ENCODE measurements at places on chromosomes 3 and 15.

DNA sequence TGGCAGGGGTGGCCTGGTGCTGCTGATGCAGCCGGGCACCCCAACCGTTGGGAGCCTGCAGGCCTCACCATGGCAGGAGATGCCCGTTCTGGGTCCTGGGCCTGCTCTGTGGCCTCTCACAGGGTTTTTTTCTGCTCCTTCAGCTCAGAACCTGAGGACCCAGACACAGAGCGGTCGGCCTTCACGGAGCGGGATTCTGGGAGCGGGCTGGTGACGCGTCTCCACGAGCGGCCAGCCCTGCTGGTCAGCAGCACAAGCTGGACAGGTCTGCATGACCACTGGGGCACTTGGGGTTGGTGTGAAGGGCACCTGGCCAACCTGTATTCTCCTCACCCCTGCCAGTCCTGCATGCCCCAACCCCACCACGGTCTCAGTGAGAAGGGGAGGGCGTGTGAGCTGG lies 10.3 kb downstream of the ALG1L2 start:
- DNase-seq: no peak

GRCh38 chr3:148697306-148698189 lies at the start of gene AGTR1:
AGTR1 (plus strand) TSS chr3:148697903; CDS start chr3:148741036, 43,133 bp downstream.
- peak; percentile 76 for DNase-seq

DNA sequence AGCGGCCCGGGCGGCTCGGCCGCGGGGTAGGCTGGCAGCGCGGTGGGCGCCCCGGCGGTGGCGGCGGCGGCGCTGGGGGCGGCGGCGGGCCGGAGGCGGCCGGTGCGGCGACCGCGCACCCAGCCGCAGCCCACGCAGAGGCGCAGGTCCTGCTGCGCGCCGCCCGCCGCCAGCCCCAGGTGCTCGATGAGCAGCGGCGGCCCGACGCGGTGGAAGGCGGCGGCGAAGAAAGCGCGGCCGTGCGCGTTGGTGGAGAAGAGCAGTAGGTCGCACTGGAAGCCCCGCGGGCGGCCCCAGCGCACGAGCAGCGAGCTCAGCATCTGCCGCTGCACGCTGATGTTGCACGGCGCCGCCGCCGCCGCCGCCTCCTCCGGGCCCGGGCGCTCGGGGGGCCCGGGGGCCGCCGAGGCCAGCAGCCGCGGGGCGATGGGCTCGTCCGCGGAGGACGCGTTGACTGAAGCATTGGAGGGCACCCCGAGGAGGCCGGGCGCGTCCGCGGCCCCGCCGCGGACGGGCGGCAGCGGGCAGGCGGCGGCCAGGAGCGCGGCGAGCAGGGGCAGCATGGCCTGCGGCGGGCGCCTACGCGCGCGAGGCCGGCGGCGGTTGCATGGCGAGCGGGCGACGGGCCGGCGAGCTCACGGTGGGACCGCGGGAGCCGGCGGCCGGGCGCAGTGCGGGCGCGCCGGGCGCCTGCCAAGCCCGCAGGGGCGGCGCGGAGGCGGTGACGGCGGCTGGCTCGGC lies 452 bp downstream of the TMEM158 start:
- no peak for DNase-seq

GRCh38 chr3:175432376-175433025 lies 573.4 kb downstream of the NAALADL2 start:
- no peak for DNase-seq

GRCh38 chr3:116716490-116716889 lies 6.9 kb downstream of the TUSC7 start:
- DNase-seq: no peak

GRCh38 chr3:61563313-61564271 lies 2.2 kb downstream of the PTPRG start:
- DNase-seq: peak; percentile 79

DNA sequence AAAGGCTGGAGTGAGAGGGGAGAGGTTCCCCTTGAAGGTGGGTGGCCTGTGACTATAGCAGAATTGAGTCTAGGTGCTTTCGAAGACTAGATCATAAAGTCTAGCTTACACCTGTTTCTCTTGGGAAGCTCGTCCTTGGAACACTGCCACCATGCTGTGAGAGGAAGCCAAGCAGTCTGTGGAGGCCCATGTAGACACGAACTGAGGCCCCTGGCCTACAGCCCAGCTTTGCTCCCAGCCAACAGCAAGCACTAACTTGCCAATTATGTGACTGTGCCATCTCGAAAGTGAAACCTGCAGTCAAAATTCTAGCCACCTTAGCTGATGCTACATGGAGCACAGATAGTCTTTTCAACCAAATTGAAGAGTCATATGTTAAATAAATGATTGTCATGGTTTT lies 190.5 kb upstream of the NECTIN3 start:
- no peak for DNase-seq

DNA sequence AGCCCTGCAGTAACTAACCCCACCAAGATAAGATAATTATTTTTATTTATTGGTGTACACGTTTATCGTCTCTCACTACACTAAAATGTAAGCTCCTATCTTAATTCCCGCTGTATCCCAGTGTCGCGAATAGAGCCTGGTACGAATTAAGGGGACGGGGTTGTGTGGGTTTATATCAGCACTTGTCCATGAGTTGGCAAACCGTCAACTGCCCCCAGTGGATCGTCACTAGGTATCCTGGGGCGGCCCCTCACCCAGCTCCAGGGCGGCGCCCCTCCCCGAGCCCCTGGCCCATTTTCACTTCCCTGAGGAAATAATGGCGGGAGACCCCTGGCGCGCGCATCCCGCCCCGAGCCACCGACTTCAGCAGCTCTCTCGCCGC lies 465 bp downstream of the RUVBL1 start:
- DNase-seq: no peak

DNA sequence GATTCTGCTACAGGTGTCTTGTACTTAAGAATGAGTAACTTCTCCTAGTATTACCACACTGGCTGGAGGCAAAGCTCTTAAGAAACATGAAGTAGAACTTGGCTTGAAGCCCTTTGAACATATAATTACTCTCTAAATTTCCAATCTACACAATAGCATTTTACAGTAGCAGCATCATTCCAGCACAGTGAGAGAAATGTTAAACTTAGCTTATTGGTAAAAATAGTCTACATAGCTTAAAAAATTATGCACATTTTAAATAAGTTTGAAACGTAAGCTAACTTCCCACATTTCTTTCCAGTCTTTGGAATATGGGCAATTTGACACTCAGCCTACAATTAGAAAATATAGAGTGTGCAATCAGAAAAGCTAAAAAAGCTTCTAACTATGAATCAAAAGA lies 32.8 kb upstream of the TOP2B start:
- no peak for DNase-seq

GRCh38 chr3:13099707-13100106 lies 26.5 kb upstream of the IQSEC1 start:
- no peak for DNase-seq

- DNase-seq: no peak
These were observed 5.5 kb downstream of the MYO5A start for GRCh38 chr15:52523192-52523591.

DNA sequence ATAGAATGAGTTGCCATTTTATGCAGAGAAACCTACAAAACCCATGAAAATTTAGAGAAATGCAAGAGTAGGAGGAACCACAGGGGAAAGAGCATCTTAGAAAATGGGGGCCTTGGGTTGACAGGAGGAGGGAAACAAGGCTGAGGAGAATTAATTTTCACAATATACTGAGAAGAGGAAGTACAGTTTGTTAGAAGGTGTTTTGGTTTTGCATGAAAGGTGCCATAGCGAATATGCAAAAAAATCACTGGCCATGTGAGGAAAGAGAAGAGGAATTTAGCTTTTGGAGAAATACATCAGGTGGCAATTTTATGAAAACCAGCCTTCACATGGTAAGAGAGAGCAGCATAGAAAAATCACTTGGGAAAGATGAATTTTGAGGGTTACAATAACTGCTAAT lies 413.9 kb upstream of the C2CD4B start:
- DNase-seq: no peak

- no peak for DNase-seq
These were observed 17.2 kb downstream of the CBLB start for GRCh38 chr3:105851582-105851981.

GRCh38 chr3:53996141-53996874 lies 104.6 kb upstream of the SELENOK start:
- DNase-seq: no peak

GRCh38 chr3:30113906-30114305 lies 492.5 kb upstream of the TGFBR2 start:
- DNase-seq: no peak

GRCh38 chr3:181486141-181486885 lies 225.4 kb upstream of the SOX2 start:
- no peak for DNase-seq

DNA sequence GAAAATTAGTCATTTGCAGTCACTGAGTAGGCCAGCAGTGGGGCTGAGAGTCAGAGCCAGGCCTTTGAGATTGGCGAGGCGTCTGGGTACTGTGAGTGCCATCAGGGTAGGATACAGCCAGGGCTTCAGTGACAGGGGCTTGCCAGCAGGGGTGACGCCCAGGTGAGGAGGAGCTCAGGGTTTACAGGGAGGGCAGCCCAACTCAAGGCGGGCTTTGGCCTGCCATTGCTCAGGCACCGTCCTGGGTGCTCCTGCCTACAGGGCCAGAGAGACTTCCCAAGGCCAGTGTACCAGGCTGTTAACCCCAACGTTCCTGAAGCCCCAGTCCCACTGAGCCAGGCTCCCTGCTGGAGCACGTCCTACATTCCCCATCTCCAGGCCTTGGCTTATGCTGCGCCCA lies 152.0 kb downstream of the FBLN2 start:
- no peak for DNase-seq

GRCh38 chr15:75224281-75224680 lies 22.6 kb downstream of the C15orf39 start:
- DNase-seq: no peak

GRCh38 chr3:52712291-52713212 lies 6.6 kb downstream of the SPCS1 start:
- no peak for DNase-seq

DNA sequence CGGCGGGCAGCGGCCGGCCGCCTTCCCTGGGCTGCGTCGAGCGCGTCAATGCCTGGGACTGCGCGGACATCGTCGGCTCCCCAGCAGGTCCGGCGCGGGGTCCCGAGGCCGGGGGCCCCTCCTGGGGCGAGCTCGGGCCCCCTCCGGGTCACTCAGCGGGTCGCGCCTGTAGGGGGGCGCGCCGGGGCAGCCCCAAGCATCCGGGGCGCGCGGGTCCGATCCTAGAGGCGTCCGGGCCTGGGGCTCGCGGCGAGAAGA lies 725 bp downstream of the TLE3 start:
- no peak for DNase-seq

DNA sequence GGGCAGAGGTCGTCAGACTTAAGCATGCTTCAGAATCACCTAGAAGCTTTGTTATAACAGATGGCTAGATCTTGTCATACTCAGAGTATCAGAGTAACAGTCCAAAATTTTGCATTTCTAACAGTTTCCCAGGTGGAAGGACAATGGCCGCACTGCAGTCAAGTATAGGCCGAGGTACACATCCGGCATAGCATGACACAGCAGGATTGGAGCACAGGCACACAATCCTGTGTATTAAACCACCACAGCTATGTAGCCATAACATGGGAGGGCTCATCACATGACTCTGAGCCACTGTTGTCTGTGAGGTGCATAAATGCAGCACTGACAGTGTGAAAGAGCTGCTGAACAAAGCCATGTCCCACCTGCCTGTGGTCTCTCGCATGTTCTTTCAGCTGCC lies 85.7 kb upstream of the RNF7 start:
- DNase-seq: no peak

- DNase-seq: no peak
These were observed 11.0 kb downstream of the CLSTN2 start for GRCh38 chr3:139945942-139946341.

DNA sequence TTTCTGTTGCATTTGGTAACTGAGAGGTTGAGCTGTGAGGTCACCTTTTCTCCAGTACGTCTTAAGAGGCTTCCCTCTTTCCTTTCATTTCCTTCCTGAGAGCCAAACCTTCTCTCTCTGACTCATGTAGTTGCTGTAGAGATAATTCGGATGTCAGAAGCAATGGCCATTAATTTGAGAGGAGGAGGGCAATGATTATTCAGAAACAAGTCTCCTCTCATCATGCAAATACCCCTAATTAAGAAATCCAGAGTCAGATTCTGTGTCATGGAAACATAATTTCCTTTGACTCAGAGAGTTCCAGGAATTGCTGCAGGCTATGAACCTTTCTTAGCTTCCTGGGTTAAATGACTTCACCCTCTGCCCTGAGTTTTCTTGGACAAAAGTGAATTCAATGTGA lies 59.0 kb upstream of the GSK3B start:
- no peak for DNase-seq

DNA sequence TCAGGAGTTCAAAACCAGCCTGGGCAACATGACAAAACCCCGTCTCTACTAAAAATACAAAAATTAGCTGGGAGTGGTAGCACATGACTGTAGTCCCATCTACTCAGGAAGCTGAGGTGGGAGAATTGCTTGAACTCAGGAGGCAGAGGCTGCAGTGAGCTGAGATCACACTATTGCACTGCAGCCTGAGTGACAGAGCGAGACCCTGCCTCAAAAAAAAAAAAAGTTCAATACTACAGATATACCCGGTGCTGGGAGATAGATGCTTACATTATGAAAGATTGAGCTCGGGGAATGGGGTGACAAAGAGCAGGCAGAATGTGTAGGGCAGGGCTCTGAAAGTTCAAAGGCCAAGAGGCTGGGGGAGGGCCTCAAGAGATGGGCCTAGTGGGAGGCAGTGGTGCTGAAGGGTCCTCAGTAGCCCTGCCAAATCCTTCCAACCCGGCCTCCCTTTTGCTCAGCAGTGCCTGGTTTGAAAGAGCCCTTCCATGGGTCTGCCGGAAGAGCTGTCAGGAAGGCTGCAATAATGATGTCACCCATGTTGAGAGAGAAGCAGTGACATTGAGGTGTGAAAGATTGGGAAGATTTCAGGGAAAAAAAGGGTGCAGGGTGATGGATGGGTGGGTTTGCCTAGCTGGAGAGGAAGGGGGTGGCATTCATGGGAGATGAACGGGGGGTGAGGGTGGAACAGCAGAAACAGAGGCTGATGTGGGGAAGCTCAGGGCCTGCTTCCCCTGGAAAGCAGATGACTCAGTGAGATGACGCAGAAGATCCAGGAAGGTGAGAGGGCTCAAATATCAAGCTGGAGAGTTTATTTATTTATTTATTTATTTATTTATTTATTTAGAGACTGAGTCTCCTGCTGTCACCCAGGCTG lies 20.0 kb upstream of the IREB2 start:
- no peak for DNase-seq

- DNase-seq: no peak
These were observed 19.4 kb upstream of the MNS1 start for GRCh38 chr15:56484287-56484686.

- no peak for DNase-seq
These were observed 598.7 kb upstream of the TGFBR2 start for GRCh38 chr3:30007668-30008067.

- no peak for DNase-seq
These were observed 66.6 kb upstream of the TAMM41 start for GRCh38 chr3:11913316-11913715.

DNA sequence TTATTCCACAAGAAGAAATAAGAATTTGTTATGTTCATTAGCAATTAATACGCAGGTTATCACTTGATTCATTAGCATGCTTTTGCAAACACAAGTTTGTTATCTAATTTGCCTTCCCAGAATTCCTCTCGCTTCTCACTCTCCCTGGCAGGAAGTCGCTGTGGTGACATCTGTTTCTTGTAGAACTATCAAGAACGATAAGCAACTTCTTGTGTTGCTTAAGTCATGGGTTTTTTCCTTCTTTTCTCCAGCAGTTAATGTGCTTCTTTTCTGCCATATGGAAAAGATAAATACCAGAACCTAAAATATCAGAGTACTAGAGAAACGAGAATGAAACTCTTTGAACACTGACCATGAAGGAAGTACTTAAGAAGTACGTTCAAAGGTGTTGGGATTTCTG lies 99.8 kb upstream of the CHMP2B start:
- no peak for DNase-seq
